ENCODE measurements at places on chromosomes 2 and 18.

DNA sequence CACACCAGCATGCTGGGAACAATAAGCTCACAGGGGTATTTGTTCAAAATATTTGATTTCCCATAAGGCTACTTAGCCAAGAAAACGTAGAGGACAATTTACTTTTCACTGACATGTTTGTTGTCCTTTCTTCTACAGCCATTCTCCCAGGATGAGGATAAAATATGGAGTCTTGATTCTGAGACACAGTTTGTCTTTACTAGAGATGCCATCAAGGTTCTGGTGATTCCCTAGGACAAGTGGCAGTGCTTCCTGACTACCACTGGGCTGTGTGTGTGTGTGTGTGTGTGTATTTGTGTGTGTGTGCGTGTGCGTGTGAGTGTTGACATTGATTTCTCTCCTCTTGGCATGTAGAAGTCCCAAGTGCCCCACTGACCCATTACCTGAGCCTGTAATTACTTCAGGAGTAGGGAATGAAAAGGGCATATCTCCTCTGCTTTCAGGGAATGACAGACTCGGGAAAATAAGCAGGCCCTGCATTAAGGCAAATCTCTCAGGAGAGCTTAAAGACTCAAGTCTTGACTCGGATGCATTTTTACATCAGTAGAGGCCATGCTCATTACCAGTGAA, 761.6 kb downstream of the DCC start:
- no peak for DNase-seq

DNA sequence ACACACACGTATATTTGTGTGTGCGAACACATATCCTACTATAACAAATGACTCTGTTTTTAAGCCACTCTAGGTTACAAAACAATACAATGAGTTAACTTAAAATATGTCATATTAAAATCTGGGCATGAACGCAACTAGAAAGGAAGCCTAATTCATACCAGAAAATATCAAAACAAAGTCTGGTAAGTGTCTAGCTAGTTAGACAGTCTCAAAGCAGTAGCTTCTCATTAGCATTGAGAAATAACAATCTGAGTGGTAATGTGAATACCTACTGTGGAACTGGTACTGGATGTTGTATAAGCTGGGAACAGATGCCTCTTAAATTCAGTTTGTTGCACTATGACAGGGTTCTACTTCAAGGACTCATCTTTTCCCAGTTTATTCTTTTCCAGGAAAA, 32.5 kb upstream of the WIPF1 start:
- no peak for DNase-seq

- DNase-seq: peak; percentile 53
These were observed 6.3 kb downstream of the MYOM1 start for GRCh38 chr18:3213300-3214059.

GRCh38 chr2:20576598-20577115, 74.2 kb downstream of the HS1BP3 start:
- DNase-seq: peak; percentile 80

- no peak for DNase-seq
These were observed 73.8 kb downstream of the EML6 start for GRCh38 chr2:54797307-54797706.

DNA sequence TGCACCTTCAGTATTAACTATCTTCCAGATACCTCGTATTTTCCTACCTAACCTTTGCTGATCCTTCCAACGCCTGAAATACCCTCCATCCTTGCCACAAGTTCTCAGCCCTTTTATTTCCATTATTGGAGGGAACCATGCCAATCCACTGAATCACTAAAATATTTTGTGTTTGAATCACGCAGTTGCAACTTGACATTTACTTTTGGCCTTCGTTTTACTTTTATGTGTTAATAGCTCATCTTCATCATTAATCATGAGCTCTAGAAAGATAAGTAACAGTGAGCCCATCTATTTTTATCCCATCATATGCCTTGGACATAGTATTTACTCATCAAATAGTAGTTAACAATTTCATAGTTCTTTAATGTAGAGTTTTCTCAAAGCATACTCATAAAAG, 463.2 kb downstream of the THSD7B start:
- no peak for DNase-seq

- DNase-seq: no peak
These were observed 58.1 kb downstream of the ST3GAL5 start for GRCh38 chr2:85830645-85831044.

GRCh38 chr2:26590980-26591618, 50.1 kb downstream of the CIB4 start:
- DNase-seq: no peak

DNA sequence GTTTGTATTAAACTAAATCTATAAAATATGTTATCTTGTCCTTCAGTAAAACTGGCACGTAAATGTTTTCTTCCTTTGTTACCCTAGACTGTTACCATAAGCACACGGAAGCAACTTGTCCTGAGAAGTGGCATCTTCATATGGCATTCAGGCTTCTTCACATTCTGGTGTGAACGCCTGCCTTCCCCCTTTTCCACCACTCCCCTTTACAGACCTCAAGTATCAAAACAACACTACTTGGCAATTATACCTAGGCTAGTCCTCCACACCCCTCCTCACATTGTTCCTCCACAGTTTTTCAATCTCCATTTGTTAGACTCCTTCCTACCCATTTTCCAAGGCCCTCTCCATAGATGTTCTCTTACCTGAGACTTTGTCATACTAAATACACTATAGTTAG, 2.9 kb downstream of the MEX3C start:
- no peak for DNase-seq

DNA sequence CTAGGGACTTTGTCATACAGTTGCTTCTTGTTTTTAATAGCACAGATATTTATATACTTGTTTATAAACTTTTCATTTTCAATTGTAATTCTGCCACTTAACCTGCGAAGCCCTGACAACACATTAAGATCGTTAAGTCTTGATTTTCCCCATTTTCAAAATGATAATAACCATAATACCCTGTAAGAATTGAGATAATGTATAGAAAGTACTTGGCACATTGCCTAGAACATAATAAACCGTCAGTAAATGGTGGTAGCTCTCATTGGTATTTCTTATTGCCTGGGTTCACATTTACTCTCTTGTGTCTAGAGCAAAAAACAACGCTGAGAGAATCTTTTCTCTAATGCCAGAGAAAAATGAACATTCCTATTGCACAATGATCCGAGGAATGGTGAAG, 18.6 kb downstream of the PTCD3 start:
- DNase-seq: no peak

GRCh38 chr2:191701696-191702095, 23.8 kb downstream of the NABP1 start:
- DNase-seq: no peak

- no peak for DNase-seq
These were observed 1103.2 kb upstream of the ZEB2 start for GRCh38 chr2:145623136-145623535.

DNA sequence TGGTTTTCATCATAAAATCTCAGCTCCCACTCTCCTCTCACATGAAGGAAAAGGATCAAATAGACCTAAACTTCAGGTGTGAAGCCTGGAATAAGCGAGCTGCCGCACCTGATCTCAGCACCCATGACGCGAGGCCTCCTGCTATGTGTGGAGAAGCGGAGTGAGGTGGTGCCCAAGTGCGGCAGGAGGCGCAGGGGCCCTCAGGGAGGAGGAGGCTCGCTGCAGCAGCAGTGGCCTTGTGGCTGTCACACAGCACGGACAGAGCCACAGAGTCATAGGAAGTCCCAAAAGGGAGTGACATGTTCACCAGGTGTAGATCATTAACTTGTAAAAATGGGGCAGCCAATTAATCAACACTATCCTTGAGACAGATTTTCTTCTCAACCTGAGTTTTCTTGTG, 9.1 kb downstream of the SCLY start:
- DNase-seq: no peak

- no peak for DNase-seq
These were observed 90.8 kb upstream of the ATL2 start for GRCh38 chr2:38467768-38468455.

- no peak for DNase-seq
These were observed 76.4 kb downstream of the AP1S3 start for GRCh38 chr2:223760838-223761502.

DNA sequence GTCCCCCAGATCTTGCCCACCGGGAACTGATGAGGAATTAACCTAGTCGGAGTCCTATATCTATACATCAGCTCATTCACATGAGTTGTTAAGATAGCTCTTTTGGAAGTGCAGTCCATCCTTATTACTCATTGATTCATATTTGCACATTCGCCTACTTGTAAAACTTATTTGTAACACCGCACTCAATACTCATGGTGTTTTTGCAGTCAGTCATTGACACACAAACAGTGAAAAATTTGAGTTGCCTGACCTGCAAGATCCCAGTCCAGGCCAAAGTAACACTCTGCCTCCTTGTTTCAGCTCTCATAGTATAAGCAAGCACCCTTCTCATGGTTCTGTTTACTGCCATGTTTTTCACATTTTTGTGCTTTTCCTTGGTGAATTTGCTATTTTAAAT, 180.6 kb downstream of the CTIF start:
- no peak for DNase-seq

- no peak for DNase-seq
These were observed 81.0 kb downstream of the EPC2 start for GRCh38 chr2:148725564-148725963.

- DNase-seq: no peak
These were observed 148.8 kb upstream of the PGAP1 start for GRCh38 chr2:197075281-197075680.

GRCh38 chr2:12168791-12169388, 422.5 kb downstream of the LPIN1 start:
- no peak for DNase-seq

DNA sequence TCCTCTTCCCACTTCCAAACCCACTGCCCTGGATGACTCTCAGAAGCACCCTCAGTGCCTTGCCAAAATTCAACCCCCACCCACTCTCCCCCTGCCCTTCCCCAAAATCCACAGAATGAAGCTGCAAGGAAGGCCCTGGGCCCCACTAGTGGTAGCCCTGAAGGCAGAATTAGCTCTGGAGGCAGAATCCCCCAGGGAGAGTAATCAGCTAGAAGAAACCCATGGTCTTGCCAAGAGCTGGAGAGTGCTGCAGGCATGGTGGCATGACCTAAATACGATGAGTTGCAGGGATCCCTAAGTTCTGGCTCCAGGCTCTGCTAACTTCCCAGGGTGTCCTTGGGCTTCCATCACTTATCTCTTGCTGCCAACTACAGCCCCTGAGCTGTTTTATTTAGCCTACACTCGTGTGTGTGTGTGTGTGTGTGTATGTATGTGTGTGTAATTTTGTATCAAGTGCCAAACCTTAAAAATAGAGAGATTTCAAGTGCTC, 7.9 kb downstream of the GAD1 start:
- no peak for DNase-seq

DNA sequence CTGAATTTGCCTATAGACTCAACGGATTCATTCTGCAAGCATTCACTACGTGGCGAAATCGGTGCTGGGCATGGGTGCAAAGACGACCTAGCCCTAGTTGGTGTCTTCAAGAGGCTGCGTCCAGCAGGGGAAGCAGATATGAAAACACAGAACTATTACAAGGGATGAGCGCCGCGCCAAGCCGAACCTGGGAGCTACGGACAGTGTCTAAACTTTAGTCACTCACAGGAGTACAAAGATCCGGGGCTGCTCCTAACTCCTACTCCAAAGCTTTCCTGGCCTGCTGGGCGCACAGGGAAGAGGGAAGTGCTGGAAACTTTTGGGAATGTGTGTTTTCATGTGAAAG, 732 bp upstream of the ANXA4 start:
- peak; percentile 74 for DNase-seq

- DNase-seq: peak; percentile 62
These were observed 5.4 kb upstream of the KCNJ13 start for GRCh38 chr2:232781765-232782164.

DNA sequence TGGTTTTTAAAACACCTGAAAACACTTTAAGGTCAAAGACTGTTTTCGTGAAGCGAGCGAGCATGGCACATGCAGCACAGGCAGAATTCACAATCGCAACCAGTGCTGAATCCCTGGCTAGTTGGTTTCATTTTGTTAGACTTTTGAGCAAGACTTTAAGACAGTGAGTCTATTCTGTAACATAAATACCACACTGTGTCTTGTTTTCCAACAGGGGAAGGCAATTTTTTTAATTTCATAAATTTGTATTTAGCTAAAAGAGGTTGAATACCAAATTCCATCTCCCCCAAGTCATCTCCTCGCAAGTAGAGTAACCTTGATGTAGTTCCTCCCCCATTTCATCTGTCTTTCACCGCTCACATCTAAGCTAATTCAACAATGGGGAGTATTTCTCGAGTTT, 1.4 kb downstream of the CERKL start:
- DNase-seq: no peak

- DNase-seq: no peak
These were observed 34.0 kb downstream of the QPCT start for GRCh38 chr2:37378411-37378810.

DNA sequence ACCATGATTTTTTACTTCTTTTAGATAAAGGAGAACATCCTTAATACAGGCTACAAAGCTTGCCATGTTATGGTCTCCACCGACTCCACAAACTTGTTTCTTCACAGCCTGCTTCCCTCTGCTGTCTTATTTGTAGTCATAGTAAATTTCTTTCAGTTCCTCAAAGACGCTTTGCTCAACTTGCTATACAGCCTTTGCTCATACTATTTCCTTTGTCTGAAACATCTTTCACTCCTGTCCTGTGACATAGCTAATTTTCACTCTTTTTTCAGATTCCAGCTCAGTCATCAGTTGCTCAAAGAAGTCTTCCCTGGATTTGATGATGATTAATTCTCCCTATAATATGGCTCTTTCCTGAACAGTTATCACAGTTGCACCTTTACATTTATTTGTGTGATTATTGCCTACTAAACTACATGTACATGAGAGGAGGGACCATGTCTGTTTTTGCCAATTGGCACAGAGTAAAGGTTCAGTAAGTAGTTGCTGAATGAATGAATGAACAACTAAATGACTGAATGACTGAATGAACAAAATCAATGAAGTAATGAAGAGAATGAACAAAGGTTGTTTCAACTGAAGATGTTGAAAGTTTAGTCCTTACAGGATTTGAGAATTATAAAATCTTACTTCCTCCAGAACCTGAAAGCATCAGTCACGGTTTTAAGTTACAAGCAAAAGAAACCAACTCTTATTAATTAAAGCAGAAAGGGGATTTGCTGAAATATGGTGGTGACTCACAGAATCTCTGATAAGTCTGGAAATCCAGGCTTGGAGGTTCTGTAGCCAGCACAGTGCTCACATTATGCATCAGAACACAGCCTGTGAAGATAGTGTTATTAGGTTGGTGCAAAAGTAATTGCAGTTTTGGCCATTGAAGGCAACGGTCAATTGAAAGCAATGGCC, 186.4 kb upstream of the FAM98A start:
- peak; percentile 50 for DNase-seq

DNA sequence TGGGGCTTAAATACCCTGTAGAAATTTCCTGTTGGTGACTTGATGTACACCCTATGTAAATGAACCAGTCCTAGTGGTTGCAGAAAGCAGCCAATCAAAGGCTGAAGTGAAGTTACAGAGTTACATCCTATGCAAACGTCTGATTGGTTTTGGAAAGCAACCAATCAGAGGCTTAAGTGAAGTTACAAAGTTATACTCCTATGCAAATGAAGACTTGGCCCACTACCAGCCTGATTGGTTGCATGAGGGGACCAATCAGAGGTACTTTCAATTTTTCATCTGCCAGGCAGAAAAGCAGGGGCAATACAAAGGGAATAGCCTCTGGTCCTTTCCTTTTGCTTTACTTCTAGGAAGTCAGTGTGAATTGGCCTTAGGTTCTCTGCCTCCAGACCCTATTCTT, 13.6 kb upstream of the ZNF397 start:
- DNase-seq: no peak

Measured in GM13976 (cell line).